Suprapubic skin (tissue), 4 donors: ENCODE measurements at places on chromosomes 5 and 9.

GRCh38 chr5:15787681-15788080 is 287.7 kb downstream of the FBXL7 start:
- no peak for DNase-seq

DNA sequence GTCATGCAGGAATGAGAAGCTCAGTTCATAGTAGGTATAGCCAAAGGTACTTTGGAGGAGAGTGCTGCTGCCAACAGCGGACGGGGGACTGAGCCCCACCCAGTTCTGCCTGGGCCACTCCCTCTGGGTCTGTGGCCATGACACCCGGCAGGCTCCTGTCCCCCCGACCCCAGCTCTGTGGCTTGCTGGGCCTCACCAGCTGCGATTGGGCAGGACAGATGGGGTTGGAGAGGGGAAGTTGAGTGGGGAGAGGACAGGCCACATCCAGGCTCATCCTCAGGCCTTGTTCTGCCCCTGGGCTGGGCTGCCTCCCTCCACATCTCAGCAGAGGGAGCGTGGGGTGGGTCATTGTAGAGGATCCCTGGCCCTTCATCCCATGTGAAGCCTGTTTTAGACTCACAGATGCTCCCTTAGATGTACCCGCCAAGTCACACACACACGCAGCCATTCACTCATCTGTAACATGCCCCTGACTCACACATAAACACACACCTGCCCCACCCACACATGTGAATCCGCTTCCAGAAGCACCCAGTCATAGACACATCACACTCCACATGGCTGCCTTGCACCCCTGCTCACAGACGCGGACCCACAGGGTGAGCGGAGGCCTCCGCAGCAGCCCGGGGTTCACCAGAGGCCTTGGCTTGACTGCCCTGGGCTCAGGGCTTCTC is 48.8 kb downstream of the NTNG2 start:
- no peak for DNase-seq

- no peak for DNase-seq
Measured at GRCh38 chr9:125842242-125842641, 95.1 kb downstream of the PBX3 start.

DNA sequence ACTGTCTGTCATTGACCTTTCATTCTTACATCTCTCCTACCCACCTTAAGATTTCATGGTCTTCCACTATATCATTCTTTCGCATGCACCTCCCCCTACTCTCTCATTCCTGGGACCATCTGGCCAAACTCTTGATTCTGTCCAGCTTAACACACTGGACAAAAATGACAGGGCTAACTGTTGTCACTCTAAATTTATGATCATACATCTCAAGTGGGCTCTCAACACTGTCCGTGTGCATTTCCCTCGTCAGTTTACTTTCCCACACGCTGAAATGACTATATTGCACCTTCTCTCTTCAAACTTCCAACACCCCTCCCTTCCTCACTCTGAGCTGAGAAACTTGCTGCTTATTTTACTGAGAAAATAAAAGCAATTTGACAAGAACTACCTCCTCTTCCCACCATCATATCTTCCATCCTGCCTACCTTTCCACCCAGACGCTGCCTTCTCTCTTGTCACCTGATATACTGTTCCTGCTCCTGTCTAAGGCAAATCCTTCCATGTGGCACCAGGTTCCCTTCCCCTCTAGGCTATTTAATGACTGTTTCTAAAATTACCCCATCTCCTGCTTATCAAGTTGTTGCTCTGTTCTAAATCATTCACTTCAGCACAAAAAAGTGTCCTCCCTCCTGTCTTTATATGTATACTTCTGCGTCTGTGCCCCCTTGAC is 8.1 kb upstream of the KLF9 start:
- DNase-seq, result no peak

DNA sequence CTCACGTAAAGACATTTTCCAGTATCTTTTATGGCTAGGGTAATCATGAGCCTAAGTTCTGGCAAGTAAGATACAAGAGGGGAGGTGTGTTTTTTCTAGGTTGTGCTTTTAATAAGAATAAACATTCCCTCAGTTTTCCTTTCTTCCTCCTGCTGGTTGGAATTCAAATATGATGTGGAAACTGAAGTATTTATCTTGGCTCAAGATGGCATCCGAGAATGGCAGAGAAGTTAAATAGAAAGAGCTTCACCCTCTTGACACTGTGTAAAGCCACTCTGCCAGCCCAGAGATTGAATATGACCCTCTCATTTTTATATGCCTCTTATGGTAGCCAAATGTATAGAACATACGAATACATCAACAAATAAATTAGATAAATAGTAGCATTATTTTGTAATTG is 438.4 kb downstream of the ISL1 start:
- DNase-seq, result no peak

DNA sequence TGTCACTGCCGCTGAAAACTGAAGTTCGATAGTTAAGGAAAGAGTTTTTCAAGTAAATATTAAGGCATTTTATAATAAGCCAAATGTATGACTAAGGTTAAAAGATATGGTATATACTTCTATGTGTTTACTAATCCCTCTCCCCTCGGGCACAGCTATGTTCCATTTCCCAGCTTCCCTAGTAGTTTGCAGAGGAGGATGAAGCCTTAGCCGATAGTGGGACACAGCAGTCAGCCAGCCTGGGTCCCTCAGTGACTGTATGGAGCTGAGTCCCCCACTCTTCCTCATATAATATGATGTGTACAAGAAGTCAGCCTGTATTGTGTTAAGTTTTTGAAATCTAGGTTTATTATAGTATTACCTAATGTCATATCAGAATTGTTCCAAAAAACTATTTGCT is 55.8 kb downstream of the PARP8 start:
- no peak for DNase-seq

DNA sequence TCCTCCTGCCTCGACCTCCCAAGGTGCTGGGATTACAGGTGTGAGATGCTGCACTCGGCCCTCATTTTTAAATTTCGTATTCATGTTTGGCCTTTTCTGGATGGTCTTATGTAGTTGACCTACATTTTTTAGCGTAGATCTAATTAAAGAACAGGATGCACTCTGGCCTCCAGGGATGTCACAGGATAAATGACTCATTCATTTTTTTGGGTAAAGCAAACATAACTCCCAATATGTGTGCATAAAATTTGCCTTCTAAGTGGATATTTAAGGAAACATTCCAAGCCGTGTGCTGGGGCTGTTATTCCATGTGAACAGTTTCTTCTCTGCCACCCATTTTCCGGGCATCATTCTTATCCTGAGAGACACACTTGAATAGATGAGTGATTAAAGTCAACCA is 501.6 kb downstream of the IRX1 start:
- no peak for DNase-seq

GRCh38 chr9:89426384-89426961 is 71.4 kb downstream of the SEMA4D start:
- DNase-seq, result no peak

GRCh38 chr9:84667571-84668195 is 1.8 kb upstream of the NTRK2 start:
- DNase-seq, result no peak

DNA sequence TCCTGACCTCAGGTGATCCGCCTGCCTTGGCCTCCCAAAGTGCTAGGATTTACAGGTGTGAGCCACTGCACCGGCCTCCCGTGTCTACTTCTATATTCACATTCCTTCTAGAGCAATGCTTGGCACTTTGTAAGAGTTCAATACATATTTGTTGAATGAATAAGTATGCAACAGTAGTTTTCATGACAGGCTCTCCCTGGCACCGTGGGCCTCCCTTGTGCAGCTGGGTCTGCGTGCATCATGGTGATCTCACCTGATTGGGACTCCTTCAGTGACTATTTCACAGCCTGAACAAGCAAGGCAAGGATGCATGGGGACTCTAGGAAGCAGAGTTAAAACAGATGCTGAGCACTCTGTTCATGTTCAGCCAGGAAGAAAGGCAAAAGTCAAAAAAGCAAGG is 6.8 kb upstream of the ZBTB34 start:
- no peak for DNase-seq

GRCh38 chr9:132538071-132538470 is 44.3 kb upstream of the BARHL1 start:
- no peak for DNase-seq

GRCh38 chr9:131162886-131163285 is 37.5 kb downstream of the NUP214 start:
- DNase-seq, result no peak

GRCh38 chr5:77924081-77924480 is 147.9 kb upstream of the TBCA start:
- DNase-seq, result no peak

- no peak for DNase-seq
Measured at GRCh38 chr5:171986772-171987171, 19.7 kb downstream of the FBXW11 start.

- DNase-seq, result peak; percentile 86
Measured at GRCh38 chr9:134365791-134366222, 39.6 kb downstream of the RXRA start.

- no peak for DNase-seq
Measured at GRCh38 chr9:113781896-113782295, 94.2 kb upstream of the ZNF618 start.

GRCh38 chr5:98769210-98769958 is 4.1 kb upstream of the RGMB start:
- peak; percentile 63 for DNase-seq

- DNase-seq, result no peak
Measured at GRCh38 chr9:124415852-124416484, 726 bp upstream of the PSMB7 start.

- no peak for DNase-seq
Measured at GRCh38 chr9:93028448-93029006, 30.0 kb upstream of the SUSD3 start.

- no peak for DNase-seq
Measured at GRCh38 chr9:94207781-94208180, 51.3 kb upstream of the ZNF169 start.

DNA sequence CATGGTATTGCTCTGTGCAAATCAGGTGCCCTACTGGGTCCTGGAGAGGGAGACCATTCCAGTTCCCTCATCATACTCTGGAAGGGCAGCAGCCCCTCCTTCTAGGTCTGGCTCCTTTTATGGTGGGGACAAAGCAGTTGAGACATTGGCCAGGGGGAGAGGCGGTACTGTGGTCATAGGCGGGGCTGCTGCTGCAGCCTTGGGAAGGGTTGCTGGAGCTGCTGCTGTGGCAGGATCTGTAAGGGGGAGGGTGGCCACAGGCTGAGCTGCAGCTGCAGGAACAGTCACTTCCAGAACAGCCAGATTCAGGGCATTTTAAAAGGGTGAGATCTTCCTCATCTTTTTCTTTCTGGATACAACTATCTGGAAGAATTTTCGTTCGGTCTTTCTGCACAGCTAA is 233.0 kb upstream of the SGCD start:
- DNase-seq, result no peak

DNA sequence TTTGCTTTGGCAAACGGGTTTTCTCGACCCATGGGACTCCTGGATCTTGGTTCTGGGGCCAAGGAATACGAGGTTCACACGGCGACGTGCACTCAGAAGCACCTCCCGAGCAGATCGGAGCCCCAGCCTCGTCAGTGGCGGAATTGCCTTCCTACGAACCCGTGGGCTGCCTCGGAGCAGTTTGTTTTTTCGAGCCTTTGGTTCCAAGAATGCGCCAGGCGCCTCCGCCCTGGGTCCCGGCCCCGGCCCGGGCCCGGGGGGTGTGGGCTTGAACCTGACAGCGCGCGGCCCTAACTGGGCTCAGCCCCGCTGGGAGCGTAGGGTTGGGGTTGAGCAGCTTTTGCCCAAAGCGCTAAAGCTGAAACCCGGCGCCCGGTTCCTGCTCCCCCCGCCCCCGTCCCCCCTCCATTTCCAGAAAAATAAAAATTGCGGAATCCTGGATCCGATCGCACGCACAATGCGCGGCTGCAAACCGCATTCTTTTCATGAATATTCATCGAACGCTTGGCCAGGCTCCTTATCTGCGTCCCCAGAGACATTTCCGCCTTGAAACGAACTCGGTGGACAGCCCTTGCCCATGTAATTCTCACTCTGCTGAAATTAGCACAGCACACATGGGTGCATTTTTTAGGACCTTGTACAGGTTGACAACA is 1.0 kb downstream of the BASP1 start:
- DNase-seq, result no peak

GRCh38 chr5:38660194-38660668 is 103.8 kb upstream of the LIFR start:
- no peak for DNase-seq

- no peak for DNase-seq
Measured at GRCh38 chr5:56050551-56051255, 55.9 kb upstream of the IL6ST start.

- no peak for DNase-seq
Measured at GRCh38 chr5:67807439-67807888, 408.1 kb upstream of the PIK3R1 start.

DNA sequence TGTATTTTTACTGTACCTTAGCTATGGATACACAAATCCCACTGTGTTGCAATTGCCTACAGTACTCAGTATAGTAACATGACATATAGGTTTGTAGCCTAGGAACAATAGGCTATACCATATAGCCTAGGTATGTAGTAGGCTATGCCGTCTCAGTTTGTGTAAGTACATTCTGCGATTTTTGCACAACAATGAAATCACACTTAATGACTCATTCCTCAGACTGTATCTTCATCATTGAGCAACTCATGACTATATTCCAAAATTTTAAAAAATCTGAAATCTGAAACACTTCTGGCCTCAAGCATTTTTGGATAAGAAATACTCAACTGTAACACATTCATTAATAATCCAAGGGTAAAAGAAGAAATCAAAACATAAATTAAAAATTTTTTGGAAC is 666.8 kb upstream of the GRAMD2B start:
- DNase-seq, result no peak

DNA sequence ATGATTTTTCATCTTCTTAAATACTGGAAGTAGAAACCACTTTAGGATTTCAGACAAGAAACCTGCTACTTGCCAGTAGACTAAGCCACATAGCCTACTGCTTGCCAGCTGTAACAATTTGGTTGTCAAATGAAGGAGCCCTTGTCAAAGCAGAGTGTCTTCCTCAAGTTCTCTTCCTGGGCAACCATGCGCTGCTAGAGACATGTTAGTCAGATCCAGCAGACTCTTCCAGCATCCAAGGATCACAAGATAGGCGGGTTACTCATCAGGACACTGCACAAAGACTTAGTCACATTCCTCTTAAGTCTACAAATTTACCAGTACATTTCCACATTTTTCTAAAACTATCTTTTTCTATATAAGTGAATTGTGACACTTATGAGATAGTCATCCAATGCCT is 24.4 kb downstream of the SKIC3 start:
- no peak for DNase-seq

GRCh38 chr9:27665136-27665535 is 91.9 kb upstream of the C9orf72 start:
- DNase-seq, result no peak
